ENCODE measurements at places on chromosomes 3 and 15. TPM values are rescaled to one million over a fixed set of nuclear protein-coding genes. Genes with fewer than 3 reads are reported as not detected.

The CNTN3 gene
- total RNA-seq, result not detected

The TRANK1 gene
- total RNA-seq, result 99.9 TPM

The VPS18 gene
- total RNA-seq, result 16.2 TPM

The CCR3 gene
- not detected for total RNA-seq

The LMCD1 gene
- total RNA-seq, result 1.5 TPM

The CAMK1 gene
- 1.1 TPM for total RNA-seq

GRCh38 chr3:123663977-123664376, 79.1 kb upstream of the HACD2 start:
- no peak overlapping the region for H3K27ac ChIP-seq
- no peaks in the 10 kb centered on the region for H3K36me3 ChIP-seq
- peaks cover 15% of the 10 kb centered on the region for H3K27me3 ChIP-seq
- no peak overlapping the region for H3K4me3 ChIP-seq
- no peak for DNase-seq

DNA sequence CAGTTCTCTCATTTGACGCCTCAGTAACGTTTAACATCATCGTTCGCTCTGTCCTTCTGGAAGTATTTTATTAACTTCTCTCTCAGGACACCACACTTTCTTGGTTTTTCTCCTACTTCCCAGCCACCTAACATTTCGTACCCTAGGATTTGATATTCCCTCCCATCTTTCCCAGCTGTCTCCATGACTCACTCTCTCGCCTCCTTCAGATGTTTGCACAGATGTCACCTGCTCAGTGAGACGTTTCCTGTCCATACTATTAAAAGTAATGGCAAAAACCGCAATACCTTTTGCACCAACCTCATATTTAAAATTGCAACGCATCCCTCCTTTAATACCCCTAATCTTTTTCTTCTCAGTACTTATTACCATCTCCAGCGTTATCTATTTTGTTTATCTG, 62.1 kb upstream of the SPRED1 start:
- no peaks in the 10 kb centered on the region for H3K27me3 ChIP-seq
- H3K4me3 ChIP-seq, result no peak overlapping the region
- no peak for DNase-seq
- H3K4me1 ChIP-seq, result no peaks in the 10 kb centered on the region

DNA sequence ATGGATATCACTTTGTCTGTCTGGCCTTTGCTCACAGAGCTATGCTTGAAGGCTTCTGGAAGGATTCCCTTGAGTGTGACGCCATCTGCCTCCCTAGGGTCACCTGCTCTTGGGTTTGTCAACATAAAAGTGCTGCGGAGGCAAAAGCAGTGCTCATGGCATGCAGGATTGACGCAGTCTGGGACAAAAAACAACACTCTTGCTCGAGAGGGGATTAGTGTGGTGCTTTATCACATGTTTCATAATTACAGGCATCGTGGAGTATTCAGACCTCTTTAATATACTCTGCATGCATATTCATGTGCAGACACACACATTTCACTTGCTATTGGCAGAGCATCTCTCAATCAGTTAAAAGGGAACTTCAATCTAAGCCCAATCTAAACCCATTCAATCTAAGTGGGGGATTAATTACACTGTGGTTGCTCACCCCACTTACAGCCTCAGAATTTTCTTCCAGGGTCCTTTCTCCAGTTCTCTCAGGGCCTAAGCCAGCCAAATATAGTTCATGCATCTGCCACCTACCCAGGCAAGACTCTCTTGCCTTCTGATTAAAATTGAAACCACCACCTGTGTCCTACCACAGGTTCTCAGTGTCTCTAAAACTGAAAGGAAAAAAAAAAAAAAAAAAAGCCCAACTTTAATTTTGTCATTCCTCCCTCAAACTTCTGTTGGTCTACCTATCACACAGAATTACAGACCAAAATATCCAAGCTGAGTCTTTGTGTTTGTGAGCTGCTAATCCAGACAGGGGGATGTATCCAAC, 75.6 kb downstream of the BFSP2 start:
- H3K4me1 ChIP-seq, result peaks cover 10% of the 10 kb centered on the region
- H3K36me3 ChIP-seq, result no peaks in the 10 kb centered on the region
- no peak for DNase-seq
- H3K4me3 ChIP-seq, result no peak overlapping the region

- no peaks in the 10 kb centered on the region for H3K4me1 ChIP-seq
- no peaks in the 10 kb centered on the region for H3K27me3 ChIP-seq
- no peak overlapping the region for H3K4me3 ChIP-seq
Measured at GRCh38 chr15:99589801-99590200, 24.0 kb downstream of the MEF2A start.

DNA sequence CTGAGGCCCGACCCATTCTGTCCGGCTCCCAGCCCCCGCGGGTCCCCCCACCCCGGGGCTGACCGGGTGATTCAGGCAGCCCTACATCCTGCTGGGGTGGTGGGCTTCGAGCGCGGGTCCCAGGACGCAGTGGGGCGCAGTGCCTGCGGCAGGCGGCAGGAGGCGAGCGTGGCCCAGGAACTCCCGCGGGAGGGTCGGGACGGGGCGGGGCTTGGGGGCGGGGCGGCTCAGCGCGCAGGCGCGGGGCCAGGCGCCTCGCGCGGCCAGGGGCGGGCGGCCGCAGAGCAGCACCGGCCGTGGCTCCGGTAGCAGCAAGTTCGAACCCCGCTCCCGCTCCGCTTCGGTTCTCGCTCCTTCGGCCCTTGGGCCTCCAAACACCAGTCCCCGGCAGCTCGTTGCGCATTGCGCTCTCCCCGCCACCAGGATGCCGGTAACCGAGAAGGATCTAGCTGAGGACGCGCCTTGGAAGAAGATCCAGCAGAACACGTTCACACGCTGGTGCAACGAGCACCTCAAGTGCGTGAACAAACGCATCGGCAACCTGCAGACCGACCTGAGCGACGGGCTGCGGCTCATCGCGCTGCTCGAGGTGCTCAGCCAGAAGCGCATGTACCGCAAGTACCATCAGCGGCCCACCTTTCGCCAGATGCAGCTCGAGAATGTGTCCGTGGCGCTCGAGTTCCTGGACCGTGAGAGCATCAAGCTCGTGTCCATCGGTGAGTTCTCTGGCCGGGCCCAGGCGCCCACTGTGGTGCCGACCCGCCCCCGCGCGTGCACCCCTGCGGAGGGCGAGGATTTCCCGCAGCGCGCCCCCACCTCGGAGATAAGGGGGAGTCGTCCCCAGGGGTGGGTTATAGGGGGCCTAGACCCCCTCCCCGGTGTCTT, at the start of gene FLNB:
Gene FLNB, plus strand, starts transcription at position 282 of the 885 bp plus-strand sequence. Its CDS starts 143 bp downstream, at position 425.
- peak; percentile 48 for DNase-seq
- peak within 1 kb of the TSS; percentile 52 for H3K27ac ChIP-seq
- peaks cover 18% of the 10 kb centered on the region for H3K4me1 ChIP-seq
- no peaks in the 10 kb centered on the region for H3K36me3 ChIP-seq
- H3K27me3 ChIP-seq, result no peaks in the 10 kb centered on the region
- peak within 1 kb of the TSS; percentile 99 for H3K4me3 ChIP-seq

DNA sequence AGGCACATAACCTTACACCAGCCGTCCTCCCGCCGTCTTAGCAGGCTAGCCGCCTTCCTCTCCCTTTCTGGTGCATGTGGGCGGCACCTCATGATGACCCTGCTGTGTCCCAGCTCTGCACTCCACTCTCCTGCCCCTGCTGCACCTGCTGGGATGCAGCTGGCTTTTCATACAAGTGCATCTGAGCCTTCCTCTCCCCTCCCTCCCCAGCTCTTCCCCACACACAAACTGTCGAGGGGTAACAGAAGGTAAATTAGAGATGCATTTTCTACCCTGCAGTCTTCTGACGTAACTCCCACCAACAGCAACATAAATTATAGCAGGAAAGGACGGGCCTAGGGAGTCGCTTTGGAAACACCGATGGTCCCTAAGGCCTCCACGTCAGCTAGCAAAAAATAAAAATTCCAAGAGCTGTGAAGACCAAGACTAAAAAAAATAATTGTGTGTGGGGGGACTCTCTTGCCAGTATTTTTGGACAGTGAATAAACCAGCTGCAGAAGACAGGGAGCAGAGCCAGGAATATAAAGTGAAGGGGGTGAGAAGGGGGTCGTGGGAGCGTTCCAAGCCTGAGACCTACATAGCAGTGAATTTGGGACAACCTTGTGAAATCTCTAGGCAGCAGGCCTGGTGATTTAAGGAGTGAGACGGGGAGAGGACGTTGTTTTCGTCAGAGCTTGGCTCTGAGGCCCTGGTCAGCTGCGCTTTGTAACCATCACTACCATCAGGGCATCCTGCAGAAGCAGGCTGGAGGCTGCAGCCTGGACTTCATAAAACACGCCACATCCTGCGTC, 216.2 kb downstream of the ADAMTS17 start:
- no peak for DNase-seq
- no peaks in the 10 kb centered on the region for H3K27me3 ChIP-seq
- peaks cover 4% of the 10 kb centered on the region for H3K36me3 ChIP-seq
- no peak overlapping the region for H3K4me3 ChIP-seq
- H3K27ac ChIP-seq, result no peak overlapping the region

DNA sequence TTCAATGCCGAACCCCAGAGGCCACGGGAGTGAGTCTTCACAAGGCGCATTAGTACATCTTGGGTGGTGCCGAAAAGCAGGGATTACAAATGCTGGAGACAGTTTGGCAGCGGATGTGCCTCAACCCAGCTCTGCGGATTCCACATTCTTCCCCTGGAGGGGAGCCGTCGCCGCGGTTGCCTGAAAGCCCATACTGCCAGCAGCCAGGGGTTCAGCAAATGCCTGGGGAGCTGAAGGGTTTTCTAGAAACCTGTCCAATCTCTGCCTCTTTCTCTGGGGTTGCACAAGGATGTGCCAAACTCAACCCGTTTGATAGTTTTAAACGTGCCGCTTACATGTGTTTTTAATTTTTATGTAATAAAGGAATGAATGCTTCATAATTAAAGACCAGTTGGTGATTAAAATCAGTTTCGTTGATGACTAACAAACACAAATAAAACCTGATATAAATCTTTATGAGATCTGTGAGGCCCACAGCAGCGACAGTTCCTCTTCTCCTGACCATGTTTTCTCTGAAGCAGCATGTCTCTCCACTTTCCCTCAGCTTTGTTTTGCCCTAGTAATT, 74.6 kb upstream of the LEKR1 start:
- no peaks in the 10 kb centered on the region for H3K27me3 ChIP-seq
- H3K36me3 ChIP-seq, result no peaks in the 10 kb centered on the region
- no peak overlapping the region for H3K27ac ChIP-seq
- H3K4me3 ChIP-seq, result no peak overlapping the region
- no peaks in the 10 kb centered on the region for H3K4me1 ChIP-seq

GRCh38 chr3:27910456-27910855, 188.3 kb upstream of the EOMES start:
- H3K27ac ChIP-seq, result no peak overlapping the region
- H3K4me1 ChIP-seq, result peaks cover 4% of the 10 kb centered on the region
- no peak overlapping the region for H3K4me3 ChIP-seq
- no peaks in the 10 kb centered on the region for H3K36me3 ChIP-seq
- DNase-seq, result no peak
- H3K27me3 ChIP-seq, result no peaks in the 10 kb centered on the region

- peak overlapping the region; percentile 99 for H3K27ac ChIP-seq
- DNase-seq, result no peak
- H3K27me3 ChIP-seq, result no peaks in the 10 kb centered on the region
- peaks cover 31% of the 10 kb centered on the region for H3K36me3 ChIP-seq
Measured at GRCh38 chr3:36991147-36991546, 1.8 kb downstream of the EPM2AIP1 start.

GRCh38 chr3:83946554-83946953, 1012.2 kb upstream of the CADM2 start:
- no peaks in the 10 kb centered on the region for H3K36me3 ChIP-seq
- no peak overlapping the region for H3K27ac ChIP-seq
- H3K4me3 ChIP-seq, result no peak overlapping the region
- DNase-seq, result no peak
- H3K4me1 ChIP-seq, result no peaks in the 10 kb centered on the region

Data from T-cell (primary cell).